ENCODE measurements at places on chromosomes 13 and 19. TPM values are rescaled to one million over a fixed set of nuclear protein-coding genes. Genes with fewer than 3 reads are reported as not detected.

The LAMP1 gene
- total RNA-seq: 229 TPM

The ADGRE2 gene
- total RNA-seq: 13.5 TPM

GRCh38 chr19:30393729-30394480 is 21.7 kb downstream of the ZNF536 start:
- no peak for DNase-seq
- H3K36me3 ChIP-seq: no peaks in the 10 kb centered on the region
- peaks cover 18% of the 10 kb centered on the region for H3K27me3 ChIP-seq
- no peak overlapping the region for H3K27ac ChIP-seq
- H3K4me3 ChIP-seq: no peak overlapping the region

DNA sequence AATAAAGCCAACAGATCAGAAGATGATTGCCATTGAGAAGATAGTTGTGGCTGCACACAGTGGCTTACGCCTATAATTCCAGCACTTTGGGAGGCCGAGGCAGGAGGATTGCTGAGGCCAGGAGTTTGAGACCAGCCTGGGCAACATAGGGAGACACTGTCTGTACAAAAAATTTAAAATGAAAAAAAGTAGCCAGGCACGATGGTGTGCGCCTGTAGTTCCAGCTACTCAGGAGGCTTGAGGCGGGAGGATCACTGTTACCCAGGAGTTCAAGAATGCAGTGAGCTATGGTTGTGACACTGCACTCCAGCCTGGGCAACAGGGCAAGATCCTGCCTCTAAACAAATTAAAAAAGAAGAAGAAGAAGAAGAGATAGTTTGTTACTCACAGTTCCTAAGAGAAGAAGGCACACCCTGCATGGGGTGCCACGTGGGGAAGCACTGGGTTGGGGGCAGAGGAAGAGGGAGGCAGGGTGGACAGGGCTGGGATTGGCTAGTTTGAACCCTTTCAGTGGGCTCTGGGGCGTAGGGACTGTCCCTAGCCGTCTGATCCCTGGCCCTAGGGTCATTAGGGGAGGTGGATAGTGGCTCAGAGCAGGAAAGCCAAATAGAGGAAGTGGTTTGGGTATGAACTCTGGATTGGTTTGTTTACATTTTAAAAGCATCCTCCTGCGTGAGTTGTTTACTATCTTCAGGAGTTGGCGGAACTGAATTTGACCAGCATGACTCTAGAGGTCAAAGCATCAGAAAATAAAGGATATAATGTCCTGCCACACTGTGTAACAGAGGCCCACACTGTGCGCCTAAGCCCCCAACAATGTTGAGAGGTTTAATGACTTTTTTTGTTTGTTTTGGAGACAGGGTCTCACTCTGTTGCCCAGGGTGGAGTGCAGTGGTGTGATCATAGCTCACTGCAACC is 60.5 kb upstream of the MEDAG start:
- no peak overlapping the region for H3K27ac ChIP-seq
- no peaks in the 10 kb centered on the region for H3K27me3 ChIP-seq
- H3K4me3 ChIP-seq: no peak overlapping the region
- H3K4me1 ChIP-seq: peaks cover 2% of the 10 kb centered on the region

GRCh38 chr19:33193865-33194362 is at the start of gene LRP3:
Gene LRP3, plus strand, starts transcription at chr19:33194330. Its CDS starts 456 bp downstream, at chr19:33194786.
- H3K27me3 ChIP-seq: no peaks in the 10 kb centered on the region
- no peak for DNase-seq
- peaks cover 11% of the 10 kb centered on the region for H3K4me1 ChIP-seq
- no peaks in the 10 kb centered on the region for H3K36me3 ChIP-seq
- H3K4me3 ChIP-seq: peak within 1 kb of the TSS; percentile 82

GRCh38 chr19:30778961-30779715 is 407.0 kb downstream of the ZNF536 start:
- peaks cover 5% of the 10 kb centered on the region for H3K27me3 ChIP-seq
- H3K4me1 ChIP-seq: peaks cover 7% of the 10 kb centered on the region
- H3K36me3 ChIP-seq: no peaks in the 10 kb centered on the region
- no peak for DNase-seq
- H3K27ac ChIP-seq: no peak overlapping the region

DNA sequence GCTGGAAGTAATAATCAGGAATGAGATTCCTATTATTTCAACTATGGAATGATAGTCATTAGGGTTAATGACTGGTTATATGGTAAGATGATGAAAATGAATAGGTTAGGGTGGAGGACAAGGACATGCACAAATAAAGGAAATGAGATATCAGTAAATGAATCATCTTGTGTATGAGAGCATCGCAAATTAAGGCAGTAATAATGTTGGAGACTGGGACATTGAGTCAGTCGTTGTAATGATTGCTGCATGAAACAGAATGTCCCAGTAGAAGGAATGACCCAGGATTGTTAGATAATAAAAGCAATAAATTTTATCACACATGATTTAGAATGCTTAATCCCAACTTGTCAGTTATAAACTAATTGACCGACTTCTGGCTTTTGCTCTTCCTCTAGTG is 1733.7 kb upstream of the PCDH20 start:
- no peaks in the 10 kb centered on the region for H3K27me3 ChIP-seq
- no peak overlapping the region for H3K27ac ChIP-seq
- no peak overlapping the region for H3K4me3 ChIP-seq
- H3K4me1 ChIP-seq: no peaks in the 10 kb centered on the region
- no peaks in the 10 kb centered on the region for H3K36me3 ChIP-seq
- DNase-seq: no peak
